ENCODE measurements at places on chromosomes 4 and X.

DNA sequence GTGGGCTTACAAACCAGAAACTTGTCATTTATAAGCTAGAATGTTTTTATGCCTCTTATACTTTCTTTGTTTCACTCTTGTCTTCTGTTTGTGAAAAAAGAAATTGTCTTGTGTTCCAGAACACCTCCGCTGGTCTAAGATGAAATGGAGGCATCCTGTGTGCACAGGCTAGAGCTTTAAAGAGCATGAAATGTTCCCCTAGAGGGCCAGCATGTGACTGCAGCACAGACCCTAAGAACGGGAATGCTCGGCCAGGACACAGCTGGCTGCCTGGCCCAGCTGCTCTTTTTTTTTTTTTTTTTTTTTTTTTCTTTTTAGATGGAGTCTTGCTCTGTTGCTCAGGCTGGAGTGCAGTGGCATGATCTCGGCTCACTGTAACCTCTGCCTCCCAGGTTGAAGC is 33.6 kb downstream of the SETD7 start:
- no peak for DNase-seq

GRCh38 chrX:34426334-34426733 is 230.8 kb downstream of the TMEM47 start:
- DNase-seq, result no peak

GRCh38 chrX:103774070-103774642 is 2.5 kb upstream of the PLP1 start:
- no peak for DNase-seq

- no peak for DNase-seq
Observed at GRCh38 chr4:17647927-17648326, 33.5 kb downstream of the MED28 start.

DNA sequence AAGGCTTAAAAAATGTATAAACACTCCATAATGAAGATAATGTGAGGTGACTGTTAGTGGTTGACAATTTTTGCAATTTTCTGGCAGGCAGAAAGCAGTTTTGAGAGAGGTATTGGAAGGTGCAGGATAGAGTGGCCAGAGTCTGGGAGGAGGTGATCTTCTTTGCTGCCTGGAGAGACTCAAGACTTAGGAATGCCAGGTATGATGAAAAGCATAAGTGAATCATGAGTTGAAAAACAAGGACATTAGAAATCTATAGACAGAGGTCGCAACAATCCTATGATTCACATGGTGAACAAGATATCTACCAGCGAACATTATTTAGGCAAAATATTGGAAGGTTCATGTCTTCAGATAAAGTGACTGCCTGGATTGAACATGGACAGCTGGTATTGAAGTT is 118.5 kb downstream of the CFAP299 start:
- no peak for DNase-seq

DNA sequence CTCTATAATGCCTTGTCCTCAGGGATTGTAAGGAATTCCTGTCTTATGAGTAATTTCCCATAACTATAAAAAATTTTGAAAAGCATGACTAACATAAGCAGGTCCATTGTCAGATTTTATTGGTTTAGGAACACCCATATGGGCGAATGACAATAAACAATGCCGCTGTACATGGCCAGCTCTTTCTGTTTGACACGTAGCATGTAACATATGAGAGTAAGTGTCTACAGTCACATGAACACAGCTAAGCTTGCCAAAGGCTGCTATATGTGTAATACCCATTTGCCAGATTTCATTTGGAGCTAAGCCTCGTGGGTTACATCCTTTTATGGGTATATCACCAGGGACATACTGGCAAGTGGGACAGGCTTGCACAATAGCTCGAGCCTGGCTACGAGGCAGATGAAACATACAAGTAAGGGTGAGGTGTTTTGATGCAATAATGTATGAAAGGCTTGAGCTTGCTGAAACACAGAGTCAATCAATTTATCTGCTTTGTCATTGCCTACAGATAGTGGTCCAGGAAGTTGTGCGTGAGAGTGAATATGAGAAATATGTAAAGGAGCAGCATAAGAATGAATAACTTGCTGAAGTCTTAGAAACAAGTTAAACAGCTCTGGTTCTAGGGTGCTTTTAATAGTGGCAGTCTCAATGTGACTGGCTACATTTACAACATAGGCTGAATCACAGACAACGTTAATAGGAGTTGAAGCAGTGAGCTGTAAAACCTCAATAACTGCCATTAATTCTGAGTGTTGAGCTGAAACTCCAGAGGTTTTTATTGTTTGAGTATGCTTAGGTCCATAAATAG is 67.4 kb upstream of the UGT2B10 start:
- no peak for DNase-seq

DNA sequence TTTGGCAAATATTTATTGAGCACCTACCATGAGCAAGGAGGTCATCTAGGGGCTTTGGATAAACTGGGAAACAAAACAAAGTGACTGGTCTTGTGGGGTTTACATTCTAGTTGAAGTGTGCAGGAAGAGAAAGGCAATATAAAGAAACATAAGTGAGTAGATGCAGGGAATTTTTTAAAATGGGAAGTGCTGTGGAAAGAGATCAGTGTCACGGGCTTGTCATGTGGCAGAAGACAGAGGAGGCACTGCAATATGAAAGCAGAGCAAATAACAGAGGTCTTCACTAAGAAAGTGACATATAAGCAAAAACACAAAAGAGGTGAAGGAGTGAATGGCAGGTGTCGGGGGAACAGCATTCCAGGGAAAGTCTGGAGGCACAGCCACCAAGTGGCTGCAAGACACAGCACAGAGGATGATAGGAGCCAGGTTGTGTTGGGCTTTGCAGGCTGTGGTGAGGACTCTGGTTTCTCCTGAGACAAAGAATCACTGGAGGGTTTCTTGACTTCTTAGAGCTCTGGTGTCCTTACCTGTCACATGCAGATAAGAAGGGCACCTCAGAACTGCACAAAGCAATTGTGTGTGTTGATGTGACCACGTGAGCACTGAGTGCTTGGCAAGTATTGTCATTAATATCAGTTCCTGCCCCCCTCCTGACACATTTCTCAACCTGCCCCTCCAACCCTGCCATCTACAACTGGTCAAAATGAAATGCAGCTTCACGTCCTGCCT is 143.5 kb downstream of the TSPAN5 start:
- no peak for DNase-seq

DNA sequence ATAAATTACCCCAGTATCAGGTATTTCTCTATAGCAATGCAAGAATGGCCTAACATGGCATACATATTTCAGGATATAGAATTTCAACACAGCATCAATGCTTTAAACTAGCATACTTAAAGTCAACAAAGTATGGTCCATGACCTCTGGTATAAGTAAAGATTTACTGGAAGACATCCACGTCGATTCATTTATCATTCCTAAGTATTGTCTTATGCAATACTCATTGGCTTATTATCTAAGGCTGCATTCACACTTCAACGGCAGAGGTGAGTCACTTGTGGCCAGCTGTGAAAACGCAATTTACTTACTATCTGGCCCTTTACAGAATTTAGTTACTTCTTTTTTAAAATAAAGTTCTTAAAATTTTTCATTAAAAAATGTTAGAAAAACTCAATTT is 42.6 kb downstream of the ADGRA3 start:
- no peak for DNase-seq

DNA sequence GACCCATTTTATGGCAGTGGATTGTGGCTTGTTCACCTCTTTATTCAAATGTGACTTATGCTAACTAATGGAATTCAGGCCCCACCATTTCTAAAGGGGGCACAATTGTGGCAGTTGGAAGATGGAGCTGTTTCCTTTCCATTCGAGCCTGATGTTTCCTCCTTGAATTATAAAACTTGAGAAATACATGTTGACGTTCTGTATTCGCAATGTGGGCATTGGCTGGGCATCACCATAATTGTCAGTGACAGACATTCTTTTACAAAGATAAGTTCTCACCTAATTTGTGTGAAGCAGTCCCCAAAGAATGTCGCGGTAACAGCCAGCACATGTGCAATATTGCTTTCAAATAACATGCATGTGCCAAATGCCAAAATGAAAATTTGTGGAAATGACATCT is 1070.2 kb upstream of the TENM3 start:
- no peak for DNase-seq

DNA sequence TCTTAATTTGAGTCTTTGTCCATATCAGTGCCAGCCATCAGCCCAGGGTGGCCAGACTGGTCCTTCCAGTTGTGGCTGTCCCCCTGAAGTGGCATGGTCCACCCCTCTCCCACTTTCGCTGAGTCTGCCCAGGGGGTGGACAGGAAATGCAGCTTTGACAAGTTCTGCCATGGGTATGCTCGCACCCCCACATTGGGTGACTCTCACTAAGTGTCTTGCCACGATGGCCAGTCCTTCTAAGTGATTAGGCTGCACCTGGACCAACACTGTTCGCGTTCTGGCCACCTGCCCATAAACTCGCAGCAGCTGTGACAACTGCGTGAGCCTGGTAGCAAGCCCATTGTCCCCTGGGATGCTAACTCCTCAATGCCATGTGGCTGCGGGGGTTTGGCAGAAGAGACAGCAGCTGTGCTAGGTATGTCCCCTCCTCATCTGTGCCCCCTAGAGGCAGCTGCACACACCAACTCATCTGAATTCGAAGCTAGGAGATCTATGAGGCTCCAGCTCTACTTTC is 10.0 kb upstream of the LNX1 start:
- DNase-seq, result no peak

DNA sequence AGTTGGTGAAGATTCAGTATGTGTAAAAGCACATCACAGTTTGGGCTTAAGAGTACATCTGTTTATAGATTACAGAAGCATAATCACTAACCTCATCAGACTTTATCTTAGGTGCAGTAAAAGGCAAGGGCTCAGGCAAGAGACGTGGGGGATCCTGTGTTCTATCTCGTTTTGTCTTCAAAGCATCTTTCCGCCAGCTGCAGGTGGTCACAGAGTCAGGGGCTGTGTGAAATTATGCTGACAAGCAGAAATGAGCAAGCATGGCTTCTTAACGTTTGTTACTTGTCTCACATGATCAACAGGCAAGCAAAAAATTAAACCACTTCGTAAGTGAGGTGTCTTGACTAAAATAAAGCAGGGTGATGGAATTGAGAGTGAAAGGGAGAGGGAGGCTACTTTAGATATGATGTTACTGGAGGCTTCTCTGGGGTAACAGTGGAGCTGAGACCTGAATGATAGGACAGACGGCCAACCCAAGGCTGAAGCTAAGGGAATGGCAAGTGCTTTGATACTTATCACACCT is 1.4 kb upstream of the TEC start:
- no peak for DNase-seq

GRCh38 chr4:109072595-109072994 is 229.9 kb downstream of the COL25A1 start:
- DNase-seq, result no peak

- no peak for DNase-seq
Observed at GRCh38 chr4:154305616-154306015, 186.0 kb downstream of the DCHS2 start.

GRCh38 chr4:110131916-110132315 is 66.5 kb downstream of the ELOVL6 start:
- no peak for DNase-seq

DNA sequence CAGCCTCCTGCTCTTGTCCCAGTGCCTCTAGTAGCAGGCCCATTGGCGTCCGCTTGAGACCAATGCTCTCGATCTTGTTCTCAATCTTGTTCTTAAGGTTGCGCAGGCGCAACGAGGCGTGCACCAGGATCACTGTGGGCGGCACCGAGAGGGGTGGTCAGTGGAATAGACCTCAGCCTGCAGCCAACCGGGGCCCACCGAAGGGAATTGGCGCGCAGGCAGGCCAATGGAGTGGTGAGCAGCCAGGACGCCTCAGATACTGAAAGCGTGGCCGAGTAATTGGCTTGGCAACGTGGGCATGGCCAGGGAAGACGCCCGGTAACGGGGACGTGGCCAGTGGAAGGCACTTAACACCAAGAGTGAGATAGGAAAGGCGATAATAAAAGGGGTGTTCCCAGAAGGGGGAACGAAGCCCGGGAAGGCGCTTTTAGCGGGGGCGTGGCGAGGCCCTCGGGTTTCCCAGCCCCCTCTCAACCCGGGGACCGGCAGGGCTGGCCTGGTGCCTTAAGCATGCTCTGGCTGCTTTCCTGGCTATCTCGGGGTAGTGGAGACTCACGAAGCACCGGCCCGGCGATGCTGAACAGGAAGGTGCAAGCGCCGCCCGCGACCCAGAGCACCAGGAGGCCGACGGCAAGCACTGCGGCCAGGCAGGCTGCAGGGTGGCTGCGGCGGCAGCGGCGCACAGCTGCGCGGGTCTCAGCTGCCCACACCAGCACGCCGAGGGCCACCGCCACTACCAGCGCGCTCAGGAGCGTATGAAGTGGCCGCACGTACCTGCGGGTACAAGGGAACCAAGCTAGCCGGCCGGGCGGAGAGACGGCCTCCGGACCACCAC is 1.7 kb downstream of the PRAF2 start:
- no peak for DNase-seq

GRCh38 chrX:38991656-38992440 is 190.6 kb downstream of the MID1IP1 start:
- DNase-seq, result no peak

- DNase-seq, result no peak
Observed at GRCh38 chr4:134529629-134530028, 328.0 kb upstream of the PABPC4L start.

DNA sequence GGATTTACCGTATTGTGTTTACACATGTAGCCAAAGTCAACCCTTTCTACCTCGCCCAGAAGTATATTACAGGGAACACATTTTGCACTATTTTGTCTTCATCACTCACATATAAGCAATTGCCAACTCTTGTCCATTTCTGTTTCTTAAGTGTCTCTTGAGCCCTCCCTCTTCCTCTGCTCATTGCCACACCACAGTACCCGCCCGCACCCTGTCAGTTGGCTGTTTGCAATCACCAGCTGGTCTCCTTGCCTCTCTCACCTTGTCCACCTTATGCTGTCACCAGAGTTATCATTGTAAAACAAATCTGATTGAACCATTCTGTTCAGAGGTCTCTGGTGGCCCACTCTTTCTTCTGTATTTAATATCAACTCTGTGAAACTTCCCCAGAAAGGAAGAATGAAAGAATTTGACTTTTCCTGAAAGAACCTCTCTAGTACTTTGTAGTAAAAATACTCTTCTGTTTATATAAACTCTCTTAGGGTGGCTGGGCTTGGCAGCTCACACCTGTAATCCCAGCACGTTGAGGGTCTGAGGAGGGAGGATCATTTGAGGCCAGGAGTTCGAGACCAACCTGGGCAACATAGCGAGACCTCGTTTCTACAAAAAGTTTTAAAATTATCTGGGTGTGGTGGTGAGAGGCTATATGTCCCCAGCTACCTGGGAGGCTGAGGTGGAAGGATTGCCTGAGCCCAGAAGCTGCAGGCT is 50.2 kb downstream of the ING2 start:
- no peak for DNase-seq

GRCh38 chr4:102678107-102678506 is 82.7 kb downstream of the MANBA start:
- no peak for DNase-seq

DNA sequence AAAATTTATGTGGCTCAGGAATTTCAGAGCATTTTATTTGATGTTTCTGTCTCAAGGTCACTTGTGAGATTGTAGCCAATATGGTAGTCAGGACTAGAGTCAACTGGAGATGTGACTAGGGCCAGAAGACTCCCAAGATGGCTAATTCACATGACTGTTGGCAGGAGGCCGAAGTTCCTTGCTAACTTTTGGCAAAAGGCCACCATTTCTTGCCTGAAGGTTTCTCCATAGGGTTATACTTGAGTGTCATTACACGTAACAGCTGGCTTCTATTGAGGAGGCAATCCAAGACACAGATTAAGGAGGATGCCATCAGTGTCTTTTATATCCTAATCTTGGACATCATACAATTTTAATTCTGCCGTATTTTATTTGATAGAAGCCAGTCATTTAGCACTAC is 162.3 kb upstream of the MAOA start:
- DNase-seq, result no peak

GRCh38 chr4:61143461-61143860 is 56.7 kb upstream of the ADGRL3 start:
- DNase-seq, result no peak
